ENCODE measurements at places on chromosomes 5 and 9.
A peak's percentile ranks its signal among the peaks of the same experiment; 100 is the strongest.

- DNase-seq = no peak
These were observed 332.3 kb downstream of the NPR3 start for GRCh38 chr5:33043343-33043997.

- no peak for DNase-seq
These were observed 14.5 kb downstream of the EDIL3 start for GRCh38 chr5:84370176-84370575.

- no peak for DNase-seq
These were observed 286.7 kb downstream of the ELAVL2 start for GRCh38 chr9:23539311-23539710.

DNA sequence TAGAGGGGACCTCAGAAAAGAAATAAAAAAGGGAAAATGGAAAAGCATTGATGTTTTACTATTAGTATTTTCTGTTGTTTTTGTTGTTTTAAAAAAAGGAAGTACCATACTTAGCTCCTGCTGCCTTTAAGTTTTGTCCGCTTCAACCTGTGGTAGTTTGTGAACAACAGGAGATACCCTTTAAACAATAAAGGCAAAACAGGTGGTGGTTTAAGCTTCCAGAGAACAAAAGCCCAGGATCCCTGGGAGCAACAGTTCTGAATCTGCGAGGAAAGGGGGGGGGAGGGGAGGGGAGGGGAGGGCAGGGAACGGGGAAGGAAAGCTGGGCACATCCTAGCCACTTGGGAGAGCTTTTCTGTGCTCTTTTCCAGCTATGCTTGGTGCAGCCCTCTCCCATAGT is 2.1 kb upstream of the PSIP1 start:
- no peak for DNase-seq

- DNase-seq = no peak
These were observed 334.4 kb downstream of the CWC27 start for GRCh38 chr5:65102976-65103711.

DNA sequence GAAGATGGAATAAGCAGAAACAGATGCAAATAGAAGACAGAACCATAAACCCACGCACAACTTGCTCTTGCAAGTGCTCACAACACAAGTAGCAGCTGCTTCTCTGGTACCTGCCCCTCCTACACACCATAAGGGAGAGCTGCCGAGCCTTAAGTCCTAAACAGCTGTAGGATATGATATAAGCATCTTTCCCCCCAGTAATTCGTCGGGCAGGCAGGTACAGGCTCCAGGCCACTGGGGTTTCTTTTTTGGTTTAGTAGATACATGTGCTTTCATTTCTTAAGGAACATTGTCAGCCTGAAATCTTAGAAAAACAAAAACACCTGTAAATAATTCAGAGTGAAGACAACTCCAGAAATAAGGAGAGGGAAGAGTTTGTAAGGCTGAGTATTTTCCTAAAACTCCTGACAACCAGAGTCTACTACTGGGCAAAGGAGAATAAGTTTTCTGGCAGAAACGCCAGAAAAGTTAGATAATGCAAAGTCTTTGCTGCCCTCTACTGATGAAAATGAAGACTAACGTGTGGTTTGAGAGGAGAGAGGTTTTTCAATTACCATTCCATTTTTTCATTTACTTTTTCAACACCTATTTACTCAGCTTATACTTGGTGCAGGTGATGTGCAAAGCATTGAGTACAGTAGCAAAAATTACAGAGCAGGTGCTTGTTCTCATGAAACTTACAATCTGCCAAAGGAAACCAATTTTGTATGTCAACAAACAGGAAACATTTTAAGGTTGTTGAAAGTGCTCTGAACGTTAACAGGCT is 20.1 kb upstream of the TCERG1 start:
- DNase-seq = no peak

DNA sequence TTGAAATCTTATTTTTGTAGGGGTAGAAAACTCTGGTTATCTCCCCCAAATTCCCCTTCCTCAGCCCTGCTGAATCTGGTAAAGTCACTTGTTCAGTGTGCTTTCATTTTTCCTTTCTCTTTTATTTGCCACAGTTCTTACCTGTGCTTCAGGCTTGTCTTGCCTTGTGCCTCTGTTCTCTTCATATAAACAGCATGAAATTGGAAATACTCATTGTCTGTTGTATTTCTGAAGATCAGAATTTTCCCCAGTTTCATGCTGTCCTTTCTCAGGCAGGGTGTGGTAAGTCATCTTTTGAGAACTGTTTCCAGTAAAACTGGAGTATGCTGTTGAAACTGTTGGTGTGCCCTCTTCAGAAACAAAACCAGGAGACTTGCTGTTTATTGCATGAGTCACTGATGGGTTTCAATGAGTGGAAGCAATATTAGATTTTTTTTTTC is 7.0 kb downstream of the PAM start:
- no peak for DNase-seq

- no peak for DNase-seq
These were observed 112.5 kb downstream of the HMHB1 start for GRCh38 chr5:143924311-143924978.

GRCh38 chr9:79928661-79929223 is 357.0 kb downstream of the TLE4 start:
- DNase-seq = no peak

DNA sequence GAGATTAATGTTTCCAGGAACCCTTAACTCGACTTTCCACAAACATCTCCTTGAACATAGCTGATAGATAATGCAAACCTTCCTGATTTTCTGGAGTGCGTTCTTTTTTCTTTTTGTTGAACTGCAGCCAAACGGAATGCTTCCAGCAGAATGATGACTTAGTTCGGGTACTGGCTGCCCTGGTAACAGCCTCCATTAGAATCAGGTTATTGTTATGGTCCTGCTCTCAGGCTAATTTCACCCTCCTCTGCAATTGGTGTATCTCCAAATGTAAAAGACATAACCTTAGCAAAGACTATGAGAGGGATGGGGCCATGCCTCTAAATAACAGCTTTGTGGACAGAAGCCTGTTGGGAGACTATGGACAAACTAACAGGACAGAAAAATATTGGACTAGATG is 116.5 kb downstream of the PDE4D start:
- no peak for DNase-seq

DNA sequence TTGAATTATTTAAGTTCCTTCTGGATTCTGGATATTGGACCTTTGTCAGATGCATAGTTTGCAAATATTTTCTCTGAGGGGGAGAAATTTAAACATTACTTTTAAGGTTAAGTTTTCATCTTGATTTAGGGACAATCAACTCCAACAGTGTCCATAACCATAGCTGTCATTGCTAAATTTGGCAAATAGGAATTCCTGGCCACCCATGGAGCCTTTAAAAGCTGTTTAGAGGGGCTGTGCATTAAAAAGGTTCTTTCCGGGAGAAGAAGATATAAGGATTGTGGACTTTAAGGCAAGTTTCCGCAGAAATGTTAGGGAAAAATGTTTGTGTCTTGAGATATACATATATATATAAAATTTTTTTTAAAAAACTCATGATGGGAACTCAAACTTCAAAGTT is 339.7 kb downstream of the ADAMTS6 start:
- DNase-seq = no peak

GRCh38 chr5:140242890-140243585 is 59.9 kb downstream of the PFDN1 start:
- no peak for DNase-seq

- DNase-seq = no peak
These were observed 344.8 kb upstream of the RPS23 start for GRCh38 chr5:82622711-82623514.

DNA sequence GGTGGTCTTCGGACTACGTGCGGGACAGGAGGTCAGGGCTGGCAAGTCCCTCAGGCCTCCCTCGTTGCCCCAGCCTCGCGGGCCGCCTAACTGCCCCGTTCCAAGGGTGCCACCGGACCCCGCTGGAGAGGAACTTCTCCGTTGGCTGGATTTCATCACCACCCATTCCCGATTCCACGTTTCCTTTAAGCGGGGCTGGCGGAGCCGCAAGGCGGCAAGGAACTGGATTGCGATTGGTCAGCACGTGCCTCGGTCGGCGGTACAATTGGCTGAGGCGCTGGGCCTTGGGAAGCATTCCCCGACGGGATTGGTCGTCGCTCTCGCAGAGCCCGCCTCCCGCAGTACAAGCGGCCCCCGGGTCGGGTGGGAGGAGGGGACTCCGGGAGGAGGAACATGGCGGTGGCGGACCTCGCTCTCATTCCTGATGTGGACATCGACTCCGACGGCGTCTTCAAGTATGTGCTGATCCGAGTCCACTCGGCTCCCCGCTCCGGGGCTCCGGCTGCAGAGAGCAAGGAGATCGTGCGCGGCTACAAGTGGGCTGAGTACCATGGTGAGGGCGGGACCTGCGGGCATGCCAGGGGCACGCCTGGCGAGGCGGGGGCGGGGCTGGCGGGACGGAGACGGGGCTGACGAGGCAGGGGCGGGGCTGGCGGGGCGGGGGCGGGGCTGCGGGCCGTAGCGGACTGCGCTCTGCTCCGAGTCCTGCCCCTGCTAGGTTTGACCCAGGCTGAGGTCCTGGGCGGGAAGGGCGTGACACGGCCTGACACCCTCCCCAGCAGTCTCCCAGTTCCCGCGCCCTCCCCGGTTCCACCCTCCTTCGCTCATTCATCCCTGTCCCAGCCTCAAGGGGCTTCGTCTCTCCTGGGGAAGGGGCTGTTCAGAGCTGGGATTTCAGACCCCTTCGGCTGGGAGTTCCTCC is at the start of gene PHPT1:
PHPT1 (plus strand) TSS at position 372 of the 922 bp plus-strand sequence; CDS start at position 394, 22 bp downstream.
- DNase-seq = peak; percentile 89

DNA sequence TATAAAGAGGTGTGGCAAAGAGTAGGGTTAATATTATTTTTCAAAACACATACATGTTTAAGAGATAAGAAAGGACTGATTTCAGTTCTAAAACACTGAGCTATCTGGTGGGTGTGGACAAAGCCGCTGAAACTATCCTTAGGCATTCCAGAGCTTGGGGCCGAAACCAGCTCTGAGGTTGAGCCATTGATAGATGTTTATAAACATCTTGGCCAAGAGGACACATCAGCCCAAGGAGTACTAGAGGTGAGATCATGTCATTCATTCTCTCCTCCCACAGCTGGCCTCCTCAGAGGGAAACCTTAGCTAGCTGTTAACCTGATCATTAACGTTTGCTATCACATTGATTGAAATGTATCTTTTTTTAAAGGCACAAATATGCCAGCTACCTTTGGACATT is 89.9 kb downstream of the NLN start:
- no peak for DNase-seq

DNA sequence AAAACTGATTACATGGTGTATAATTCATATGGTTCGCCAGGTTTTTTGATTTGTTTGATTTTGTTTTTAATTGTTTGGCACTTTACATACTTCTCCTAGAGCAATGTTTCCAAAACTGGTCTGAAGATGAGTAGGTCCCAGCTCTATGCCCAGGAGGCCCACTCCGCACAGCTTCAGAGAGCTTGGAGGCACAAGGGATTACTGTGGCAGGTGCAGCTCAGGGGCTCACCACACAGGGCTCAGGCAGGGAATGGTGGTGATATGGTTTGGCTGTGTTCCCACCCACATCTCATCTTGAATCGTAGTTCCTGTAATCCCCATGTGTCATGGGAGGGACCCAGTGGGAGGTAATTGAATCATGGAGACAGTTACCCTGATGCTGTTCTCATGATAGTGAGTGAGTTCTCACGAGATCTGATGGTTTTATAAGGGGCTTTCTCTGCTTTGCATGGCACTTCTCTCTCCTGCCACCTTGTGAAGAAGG is 296.6 kb downstream of the MED10 start:
- no peak for DNase-seq

DNA sequence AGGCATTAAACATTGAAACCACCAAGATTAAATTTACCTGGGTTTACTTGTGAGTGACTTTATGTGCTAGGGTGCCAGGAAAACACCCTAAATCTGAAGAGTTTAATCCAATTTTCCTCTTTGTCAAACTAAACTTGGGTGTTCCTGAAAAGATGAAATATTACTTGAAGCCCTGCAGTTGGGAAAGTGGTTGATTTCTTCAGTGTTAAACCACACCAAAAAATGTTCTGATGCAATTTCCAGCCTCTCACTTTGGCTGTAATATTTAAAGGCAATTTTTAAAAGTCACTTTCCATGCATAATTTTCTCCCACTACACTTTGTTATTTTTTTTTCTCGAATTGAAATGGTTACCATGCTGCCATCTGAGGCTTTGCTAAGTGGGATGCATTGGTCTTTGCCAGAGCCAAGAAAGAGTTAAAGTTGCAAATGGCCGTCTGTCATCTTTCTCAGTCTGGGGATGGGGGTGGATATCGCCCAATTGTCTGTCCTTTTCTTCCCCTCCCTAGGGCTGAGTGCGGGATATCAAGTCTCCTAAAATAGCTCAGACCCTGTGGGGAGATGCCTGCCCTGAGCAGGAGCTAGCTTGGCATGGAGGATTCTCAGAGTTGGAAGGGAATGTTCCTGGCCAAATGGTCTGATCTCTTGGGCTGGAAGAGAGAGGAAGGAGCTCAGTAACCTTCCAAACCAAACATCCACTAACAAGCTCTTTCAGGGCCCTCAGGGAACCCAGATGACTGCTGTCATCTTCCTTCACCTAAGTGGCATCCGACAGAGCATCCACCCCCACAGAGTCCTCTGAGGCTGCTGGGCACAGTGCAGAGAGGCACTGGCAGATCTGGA is 13.6 kb upstream of the SHB start:
- no peak for DNase-seq

DNA sequence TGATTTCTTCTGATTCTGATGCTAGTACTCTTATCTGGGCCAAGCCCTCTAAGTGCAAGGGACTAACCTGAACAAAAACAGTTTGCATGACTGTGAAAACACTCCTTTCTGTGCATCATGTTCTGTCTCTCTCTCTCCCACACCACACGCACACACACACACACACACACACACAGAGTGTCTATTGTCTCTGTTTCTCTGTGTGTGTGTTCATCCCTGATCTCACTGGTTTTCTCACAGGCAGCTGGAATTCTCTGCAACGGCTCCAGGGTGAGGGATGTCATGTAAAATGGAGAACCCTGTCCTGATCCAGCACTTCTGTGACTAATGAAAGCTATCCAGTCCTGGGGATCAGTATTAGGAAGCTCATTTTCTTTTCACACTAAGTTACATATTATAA is 453.1 kb upstream of the RGMB start:
- no peak for DNase-seq

GRCh38 chr5:819078-819477 is 31.7 kb downstream of the ZDHHC11 start:
- DNase-seq = no peak

DNA sequence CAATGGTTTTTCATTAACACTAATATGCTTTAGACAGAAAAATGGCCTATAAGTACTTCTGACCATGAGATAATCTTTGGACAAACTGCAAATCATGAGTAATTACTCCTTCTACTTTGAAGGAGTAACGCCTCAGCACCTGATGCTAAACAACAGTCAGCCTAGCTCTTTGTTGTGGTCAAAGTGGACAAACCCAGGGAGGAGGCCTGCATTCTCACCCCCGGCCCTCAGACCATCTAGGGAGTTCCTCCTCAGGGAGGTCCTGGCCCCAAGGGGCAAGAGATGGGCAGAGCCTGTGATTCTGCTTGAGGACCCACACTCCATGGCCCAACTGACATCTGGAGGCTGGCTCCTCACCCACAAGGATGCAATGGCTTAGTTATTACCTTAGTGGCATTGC is 48.2 kb upstream of the ANGPTL2 start:
- no peak for DNase-seq

GRCh38 chr9:131457746-131458145 is 45.0 kb upstream of the POMT1 start:
- DNase-seq = no peak

GRCh38 chr5:29950416-29951145 is 1242.9 kb upstream of the CDH6 start:
- no peak for DNase-seq

GRCh38 chr5:156560002-156560401 is 233.0 kb downstream of the SGCD start:
- no peak for DNase-seq
